ENCODE measurements at places on chromosomes 7 and 10.

- DNase-seq: no peak
Measured at GRCh38 chr7:112828696-112829095, 38.5 kb upstream of the TMEM168 start.

DNA sequence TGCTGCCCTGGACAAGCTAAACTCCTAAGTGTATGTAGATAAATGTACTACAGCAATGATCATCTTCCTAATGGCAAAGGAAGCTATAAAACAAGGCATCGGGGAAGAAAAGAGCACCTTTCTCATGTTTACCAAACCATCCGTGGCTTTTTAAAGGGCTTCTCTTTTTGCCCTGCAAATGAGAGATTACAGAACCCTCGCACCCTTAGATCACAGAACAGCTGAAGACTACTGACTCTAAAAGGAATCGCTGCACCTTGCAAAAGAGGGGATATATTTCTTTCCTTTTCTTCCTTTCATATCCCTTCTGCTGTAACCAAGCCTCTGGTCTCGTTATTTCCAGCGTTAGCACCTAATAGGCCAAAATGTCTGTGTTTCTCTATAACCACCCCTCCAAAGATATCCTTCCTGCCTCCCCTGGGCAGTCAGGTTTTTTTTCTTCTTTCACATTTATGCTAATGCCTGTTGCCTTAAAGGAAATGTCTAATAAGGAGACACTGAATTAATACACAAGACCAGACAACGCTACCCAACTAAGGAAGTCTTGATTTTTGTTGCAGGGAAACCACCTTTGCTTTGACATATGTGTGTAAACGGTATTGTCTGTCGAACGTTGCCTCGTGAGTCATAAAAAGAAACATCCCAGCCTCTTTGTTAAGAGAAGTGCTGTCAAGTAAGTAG, 10.5 kb downstream of the ST8SIA6 start:
- no peak for DNase-seq

DNA sequence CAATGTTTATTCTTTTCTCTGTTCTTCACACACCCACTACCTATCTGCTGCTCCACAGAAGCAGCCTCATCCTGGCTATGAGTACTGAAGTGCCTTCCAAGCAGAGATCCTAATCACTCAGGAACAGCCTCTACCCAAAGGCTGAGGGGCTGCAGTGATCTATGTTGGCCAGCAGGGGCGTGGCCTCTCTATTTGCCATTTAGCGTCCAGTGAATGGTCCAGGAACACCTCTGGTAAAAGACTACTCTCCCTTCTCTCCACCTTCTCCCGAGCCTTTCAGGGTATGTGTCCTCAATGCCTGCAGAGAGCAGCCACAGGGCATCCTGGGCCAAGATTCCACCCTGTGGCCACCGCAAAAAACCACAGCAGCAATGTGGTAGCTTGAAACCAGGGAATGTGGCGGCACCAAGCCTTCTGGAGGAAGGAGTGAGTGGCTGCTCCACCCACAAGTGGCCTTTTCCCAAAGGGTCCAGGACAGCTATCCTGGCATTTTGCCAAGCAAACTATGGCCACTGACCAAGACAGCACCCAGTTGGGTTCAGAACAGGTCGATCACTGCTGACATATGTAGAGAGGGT, 70.9 kb downstream of the SYPL1 start:
- DNase-seq: no peak

DNA sequence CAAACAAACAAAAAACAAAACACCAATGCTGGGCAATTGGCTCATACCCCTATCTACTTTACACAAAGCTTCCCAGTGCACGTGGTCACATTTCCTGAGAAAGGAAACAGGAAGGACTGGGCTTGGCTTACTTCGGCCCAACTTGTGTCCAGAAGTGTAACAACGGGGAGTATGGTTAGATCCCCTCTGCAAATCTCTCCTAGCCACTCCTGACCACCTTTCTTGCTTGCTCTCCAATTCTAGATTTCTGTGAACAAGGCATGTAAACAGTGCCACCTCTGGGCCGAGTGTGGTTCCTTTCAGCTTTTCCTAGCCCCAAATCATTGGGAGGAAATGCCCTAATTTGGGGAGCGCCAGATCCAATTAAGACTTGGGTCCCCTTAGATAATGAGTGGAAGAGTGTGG, 21.0 kb upstream of the FRAT2 start:
- no peak for DNase-seq

DNA sequence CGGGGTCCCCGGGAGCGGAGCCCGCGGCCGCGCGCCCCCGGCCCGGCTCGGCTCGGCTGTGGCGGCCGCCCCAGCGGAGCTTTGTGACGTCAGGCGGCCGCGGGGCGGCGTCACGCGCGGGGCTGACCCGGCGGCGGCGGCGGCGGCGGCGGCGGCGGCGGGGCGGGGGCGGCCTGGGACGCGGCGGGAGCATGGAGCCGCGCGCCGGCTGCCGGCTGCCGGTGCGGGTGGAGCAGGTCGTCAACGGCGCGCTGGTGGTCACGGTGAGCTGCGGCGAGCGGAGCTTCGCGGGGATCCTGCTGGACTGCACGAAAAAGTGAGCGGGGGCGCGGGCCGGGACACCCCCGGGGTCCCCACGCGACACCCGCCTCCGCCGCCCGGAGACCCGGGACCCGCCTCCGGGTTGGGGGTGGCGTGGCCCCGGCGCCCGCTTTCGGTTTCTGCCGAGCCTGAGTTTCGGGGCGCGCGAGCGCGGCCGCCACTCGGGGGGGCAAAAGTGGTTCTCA, at the start of gene PWWP2B:
Gene PWWP2B (plus strand): TSS at position 165 of the 506 bp plus-strand sequence. CDS start 27 bp downstream, at position 192.
- no peak for DNase-seq

DNA sequence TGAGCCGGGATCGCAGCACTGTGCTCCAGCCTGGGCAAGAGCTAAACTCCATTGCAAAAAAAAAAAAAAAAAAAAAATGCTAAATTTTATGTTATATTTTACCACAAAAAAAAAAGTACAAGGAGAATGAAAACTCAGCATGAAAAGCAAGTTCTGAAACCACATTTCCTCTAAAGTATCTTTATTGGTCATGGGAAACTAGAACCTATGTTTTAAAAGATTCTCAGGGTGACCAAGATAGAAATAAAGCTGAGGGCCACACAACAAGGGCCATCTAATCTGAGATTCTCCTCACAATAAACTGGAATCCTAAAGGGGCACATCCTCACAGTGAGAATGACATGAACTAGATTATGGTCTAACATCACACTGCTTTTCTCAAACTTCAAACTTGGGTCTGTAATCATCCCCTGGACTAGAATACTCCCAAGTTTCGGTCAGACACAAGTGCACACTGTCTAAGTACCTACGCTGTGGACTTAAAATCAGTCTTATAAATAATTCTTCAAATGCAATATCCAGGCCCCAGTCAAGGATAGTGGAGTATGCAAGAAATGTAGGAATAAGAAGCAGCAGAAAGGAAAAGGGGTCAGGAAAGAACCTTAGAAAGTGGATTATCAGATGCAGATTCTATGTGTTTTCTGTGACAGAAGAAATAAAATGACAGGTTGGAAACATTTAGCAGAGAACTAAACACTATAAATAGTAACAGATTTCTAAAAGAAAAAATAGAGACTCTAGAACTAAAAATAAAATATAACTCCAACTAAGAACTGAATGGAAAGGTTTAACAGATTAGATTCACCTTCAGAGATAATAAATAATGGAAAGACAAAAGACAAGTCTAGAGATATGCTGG, 49.9 kb downstream of the COA1 start:
- no peak for DNase-seq

GRCh38 chr7:2999078-2999500, 44.6 kb downstream of the CARD11 start:
- no peak for DNase-seq

- DNase-seq: no peak
Measured at GRCh38 chr7:16061011-16061410, 360.3 kb downstream of the CRPPA start.

- DNase-seq: no peak
Measured at GRCh38 chr10:15642095-15642494, 77.6 kb downstream of the ITGA8 start.

DNA sequence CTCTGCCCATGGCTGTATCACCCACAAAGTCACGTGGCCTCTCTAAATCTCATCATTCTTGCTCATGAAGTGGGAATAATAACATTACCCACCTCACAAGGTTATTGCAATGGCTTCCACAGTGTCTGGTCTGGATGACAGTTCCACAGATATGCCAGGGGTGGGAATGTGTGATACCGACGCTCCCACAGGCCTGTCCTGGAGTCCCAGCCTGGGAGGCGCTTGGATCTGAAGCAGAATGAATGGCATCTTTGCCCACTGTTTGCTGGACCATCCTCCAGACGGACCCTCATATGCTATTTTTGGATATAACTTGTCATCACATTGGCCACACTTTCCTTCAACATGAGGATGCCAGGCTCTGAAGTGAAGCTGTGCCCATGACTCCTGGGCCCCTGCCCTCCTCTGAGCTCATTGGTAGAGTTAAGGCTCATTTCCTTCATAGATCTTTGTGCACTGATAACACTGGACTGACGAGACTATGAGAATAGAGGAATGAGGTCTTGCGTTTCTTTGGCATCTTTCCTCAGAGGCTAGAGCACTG, 279.8 kb upstream of the ZNF32 start:
- DNase-seq: no peak

DNA sequence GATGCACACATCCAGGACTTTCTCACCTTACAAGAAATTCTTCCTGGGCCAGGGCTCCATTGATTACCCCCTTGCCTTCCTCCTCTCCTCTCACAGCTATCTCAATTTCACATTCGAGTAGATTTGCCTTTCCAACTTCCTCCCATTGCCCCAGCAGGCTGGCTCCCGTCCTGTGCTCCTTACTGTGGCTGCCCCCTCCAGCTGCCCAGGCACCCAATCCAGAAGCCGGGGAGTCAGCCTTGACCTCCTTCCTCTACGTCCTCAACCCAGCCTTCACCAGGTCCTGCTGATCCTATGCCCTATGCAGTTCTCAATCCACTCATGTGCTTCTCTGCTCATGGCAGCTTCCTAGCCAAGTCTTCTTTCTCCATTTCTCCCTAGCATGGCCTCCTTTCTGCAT, 85.7 kb upstream of the GPR26 start:
- DNase-seq: no peak

GRCh38 chr10:128630787-128631252, 504.6 kb upstream of the MKI67 start:
- DNase-seq: no peak

GRCh38 chr10:93115661-93116383, 42.1 kb downstream of the CYP26A1 start:
- DNase-seq: no peak

DNA sequence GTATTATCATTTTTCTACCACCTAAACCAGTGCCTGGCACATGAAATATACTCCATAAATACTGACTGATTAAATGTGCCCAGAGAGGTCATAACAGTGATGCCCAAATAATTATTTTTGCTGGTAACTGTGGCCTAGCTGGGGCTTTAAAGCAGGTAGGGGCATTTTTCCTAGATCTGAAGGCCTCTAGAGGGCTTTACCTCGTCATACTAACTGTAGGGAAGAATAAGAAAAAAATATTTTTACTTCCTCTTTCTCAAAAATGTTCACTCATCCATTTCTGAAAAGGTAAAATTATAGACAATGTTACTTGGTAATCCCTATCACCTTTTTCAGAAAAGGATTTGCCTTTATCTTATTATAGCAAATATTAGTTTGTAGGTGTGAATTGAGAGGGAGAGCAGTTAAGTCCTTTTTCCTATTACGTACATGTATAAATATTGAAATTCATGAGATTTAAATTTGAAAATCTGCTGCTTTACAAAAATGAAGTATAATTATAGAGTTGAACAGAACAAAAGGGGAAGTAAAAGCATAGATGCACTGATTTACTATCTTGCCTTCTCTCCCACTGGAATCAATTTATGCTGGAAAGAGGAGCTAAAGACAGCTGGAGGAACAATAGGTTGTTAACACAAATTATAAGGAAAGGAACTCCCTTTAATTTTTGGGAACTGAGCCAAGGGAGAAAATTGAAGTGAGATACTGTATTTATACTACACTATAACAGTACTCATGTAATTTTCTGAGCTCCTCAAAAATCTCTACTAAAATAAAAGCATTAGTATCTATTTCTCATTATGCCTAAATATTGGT, 71.5 kb upstream of the NOBOX start:
- no peak for DNase-seq

DNA sequence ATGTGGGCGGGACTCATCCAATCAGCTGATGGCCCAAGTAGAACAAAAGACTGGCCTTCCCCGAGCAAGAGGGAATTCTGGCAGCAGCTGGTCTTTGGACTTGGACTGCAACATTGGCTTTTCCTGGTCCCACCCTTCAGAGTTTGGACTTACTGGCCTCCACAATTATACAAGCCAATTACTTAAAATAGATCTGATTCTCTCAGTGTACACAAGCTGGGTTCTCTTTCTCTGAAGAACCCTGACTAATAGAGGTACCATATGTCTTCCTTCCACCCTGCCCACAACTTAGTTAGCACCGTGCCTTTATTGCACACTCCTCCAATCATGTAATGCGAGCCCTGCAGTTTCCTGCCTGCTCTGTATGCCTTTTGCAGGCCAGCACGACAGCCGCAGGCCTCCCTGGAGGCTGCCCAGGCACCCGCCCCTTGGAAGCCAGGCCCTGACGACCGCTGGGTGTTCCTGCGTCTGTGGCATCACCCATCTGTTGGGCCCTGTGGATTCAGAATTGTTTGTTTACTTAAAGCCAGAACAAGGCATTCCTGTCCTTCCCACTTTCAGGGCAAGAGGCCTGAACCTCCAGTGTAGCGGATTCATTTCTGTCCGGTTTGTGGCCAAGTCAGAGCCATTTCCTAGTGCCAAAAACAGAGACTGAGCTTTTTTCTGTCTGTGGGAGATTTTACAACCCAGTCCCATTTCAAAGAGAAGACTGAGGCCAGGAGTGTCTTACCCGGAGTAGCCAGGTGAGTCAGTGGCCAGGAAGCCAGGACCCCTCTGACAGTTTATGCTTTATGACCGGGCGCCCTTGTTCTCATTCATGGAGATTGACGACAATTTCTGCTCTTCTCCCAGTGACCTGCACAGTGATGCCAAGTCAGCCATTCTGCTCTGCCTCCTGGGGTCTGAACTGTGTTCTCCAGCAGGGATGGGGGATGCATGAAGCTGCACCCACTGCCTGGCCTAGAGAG, 968 bp upstream of the INMT start:
- no peak for DNase-seq

DNA sequence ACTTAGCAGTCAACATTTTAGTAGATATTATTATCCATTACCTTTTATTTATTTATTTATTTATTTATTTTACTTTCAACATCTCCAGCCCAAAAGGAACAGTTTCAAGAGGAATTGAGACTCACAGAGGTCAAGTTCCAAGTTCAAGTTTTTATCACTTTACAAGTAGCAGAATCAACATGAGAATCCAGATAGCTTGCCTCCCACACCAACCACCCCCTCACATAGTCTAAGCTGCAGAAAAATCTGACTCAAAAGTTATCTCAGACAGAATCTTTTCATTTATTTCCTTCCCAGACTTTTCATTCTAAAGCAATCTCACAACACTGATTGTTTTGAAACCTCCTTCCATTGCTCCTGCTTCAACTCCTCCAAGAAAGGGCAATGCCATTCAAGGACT, 129.6 kb downstream of the GRM3 start:
- no peak for DNase-seq

GRCh38 chr10:74875966-74876365, 49.6 kb downstream of the KAT6B start:
- no peak for DNase-seq

Measured in cerebellar nuclear complex (tissue), 1 donor.